ENCODE measurements at places on chromosomes 7 and 10. TPM values are rescaled to one million over a fixed set of nuclear protein-coding genes. Genes with fewer than 3 reads are reported as not detected.
A peak's percentile ranks its signal among the peaks of the same experiment; 100 is the strongest.

- peak; percentile 36 for DNase-seq
Measured at GRCh38 chr10:129707406-129708388, 240.7 kb downstream of the MGMT start.

GRCh38 chr7:80060218-80060806 lies 74.3 kb upstream of the GNAI1 start:
- peak; percentile 45 for DNase-seq

DNA sequence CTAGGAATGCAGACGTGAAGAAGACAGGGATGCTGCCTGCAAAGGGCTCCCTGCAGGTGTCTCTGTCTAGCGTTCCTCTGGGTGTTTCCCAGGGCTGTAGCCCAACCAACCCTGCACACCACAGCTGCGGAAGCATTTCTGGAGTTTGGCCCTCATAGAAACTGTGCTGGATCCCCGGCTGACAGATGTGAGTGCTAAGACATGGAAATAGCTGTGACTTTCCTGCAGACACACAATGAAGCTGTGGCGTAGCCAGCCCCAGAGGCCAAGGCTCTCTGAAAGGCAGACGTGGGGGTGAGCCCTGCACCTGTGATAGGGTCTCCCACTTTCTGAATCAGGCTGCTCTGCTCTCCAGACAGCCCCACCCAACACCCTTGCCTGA lies 44.8 kb downstream of the ADCYAP1R1 start:
- DNase-seq = no peak

The SPACDR gene
- 2.6 TPM for total RNA-seq

The POLR2J gene
- 36.9 TPM for total RNA-seq

The OPN4 gene
- total RNA-seq = not detected

The GNG11 gene
- total RNA-seq = 7.7 TPM

The ARHGEF5 gene
- 9.3 TPM for total RNA-seq

DNA sequence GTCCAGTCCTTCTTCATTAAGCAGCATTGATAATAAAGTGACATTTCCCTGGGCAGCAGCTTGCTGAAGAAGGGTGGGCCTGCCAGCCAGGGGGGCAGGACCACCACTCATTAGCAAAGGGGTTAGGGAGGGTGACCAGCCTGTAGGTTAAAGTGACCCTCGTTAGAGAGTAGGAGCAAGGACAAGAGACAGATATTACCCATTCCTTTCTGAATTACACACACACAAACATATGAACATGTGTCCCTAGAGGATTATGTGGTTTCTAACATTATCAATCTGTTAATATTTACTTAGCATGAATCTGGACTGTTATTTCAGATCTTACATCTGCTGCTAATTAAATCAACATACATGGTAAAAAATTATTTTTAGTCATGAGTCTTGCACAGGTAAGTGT lies 88.9 kb downstream of the CTTNBP2 start:
- no peak for DNase-seq

DNA sequence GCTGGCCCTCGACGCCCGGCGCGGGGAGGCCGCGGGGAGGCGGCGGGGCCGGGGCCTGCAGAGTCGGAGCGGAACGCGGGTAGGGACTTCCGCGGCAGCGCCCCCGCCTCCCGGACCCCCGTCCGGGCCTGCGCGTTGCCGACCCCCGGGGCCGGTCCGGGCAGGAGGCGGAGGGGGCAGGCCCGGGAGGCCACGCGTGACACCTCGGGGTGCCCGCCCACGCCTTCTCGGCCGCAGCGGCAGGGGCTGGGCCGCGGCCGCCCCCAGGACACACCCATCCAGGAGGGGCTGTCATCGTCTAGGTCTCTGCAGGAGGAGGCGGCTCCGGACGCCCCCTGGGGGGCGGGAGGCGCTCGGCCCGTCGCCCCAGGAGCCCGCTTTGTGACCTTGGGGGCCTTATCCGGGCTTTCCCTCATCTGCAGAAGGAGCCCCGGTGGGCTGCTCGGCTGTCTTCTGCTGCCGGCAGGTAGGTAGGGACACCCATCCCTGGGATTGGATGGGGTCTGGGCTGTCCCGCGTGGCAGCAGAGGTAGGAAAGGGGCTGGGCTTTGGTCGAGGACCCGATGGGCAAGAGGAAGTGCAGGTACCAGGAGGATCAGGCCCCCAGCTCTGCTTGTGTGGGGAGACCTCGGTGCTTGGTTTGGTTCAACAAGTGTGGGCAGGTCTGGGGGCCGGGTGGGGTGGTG lies 569 bp downstream of the ZNF316 start:
- DNase-seq = peak; percentile 6

DNA sequence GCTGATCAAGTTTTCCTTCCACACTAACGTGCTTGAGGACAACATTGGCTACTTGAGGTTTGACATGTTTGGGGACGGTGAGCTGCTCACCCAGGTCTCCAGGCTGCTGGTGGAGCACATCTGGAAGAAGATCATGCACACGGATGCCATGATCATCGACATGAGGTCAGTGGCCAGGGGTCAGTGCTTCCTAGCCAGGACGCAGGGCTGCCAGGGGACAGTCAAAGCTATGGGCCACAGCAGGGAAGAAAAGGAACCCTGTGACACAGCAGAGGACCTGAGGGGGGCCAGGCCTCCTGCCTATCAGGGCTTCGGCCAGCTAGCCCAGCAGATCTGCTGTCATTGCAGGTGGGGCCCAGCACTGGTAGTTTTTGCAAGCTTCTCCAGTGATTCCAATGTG lies 5.2 kb downstream of the RBP3 start:
- DNase-seq = no peak

The PPP1R3C gene
- 4.9 TPM for total RNA-seq

GRCh38 chr7:84469034-84469433 lies 274.4 kb upstream of the SEMA3A start:
- DNase-seq = peak; percentile 19

DNA sequence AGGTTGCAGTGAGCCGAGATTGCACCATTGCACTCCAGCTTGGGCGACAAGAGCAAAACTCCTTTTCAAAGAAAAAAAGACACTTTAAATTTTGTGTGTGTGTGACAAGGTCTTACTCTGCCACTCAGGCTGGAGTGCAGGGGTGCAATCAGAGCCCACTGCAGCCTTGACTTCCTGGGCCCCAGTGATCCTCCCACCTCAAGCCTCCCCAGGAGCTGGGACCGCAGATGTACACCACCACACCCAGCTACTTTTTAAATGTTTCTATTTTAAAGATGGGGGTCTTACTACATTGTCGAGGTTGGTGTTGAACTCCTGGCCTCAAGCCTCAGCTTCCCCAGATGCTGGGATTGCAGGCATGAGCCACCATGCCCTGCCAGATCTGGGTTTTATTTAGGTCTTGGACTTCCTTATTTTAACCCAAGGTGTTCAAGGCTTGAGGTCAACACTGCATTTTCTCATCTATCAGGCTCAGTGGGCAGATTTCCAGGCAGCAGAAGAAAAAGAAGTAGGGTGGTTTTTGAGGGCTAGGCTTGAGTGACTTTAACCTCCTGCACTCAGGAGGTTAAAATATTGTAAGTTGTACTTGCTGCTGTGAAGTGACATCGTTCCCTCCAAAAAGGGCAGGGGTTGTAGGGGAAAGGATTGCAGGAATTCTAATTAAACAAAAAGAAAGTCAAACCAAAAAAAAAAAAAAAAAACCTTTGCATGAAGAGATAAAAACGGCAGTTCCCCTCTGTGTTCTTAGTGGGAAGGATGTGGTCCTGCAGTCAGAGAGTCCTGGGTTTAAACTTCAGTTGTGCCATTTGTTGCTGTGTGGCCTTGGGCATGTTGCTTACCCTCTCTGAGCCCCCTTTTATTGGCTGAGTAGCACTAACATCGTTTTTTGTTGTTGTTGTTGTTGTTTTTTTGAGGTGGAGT lies 71.5 kb downstream of the CARD11 start:
- DNase-seq = no peak

DNA sequence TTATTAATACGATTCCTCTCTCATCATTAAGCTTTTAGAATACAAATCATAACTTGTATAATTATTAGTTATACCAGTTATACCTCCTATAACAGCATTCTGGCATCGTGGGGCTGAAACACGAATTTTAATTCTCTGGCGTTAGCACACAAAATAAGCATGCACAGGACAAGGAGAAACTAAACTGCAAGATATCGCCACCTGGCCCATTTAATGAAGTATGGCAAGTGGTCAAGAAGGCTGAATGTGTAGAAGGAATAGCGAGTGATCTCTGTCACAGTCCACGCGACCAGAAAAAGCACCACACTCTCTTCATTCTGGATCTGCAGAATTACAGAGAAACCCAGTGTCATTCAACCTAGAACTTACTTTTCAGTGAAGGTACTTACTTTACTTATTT lies 18.1 kb downstream of the HACD1 start:
- DNase-seq = peak; percentile 26

GRCh38 chr7:1555046-1555812 lies 776 bp downstream of the TMEM184A start:
- peak; percentile 71 for DNase-seq

The AKR1C4 gene
- not detected for total RNA-seq

DNA sequence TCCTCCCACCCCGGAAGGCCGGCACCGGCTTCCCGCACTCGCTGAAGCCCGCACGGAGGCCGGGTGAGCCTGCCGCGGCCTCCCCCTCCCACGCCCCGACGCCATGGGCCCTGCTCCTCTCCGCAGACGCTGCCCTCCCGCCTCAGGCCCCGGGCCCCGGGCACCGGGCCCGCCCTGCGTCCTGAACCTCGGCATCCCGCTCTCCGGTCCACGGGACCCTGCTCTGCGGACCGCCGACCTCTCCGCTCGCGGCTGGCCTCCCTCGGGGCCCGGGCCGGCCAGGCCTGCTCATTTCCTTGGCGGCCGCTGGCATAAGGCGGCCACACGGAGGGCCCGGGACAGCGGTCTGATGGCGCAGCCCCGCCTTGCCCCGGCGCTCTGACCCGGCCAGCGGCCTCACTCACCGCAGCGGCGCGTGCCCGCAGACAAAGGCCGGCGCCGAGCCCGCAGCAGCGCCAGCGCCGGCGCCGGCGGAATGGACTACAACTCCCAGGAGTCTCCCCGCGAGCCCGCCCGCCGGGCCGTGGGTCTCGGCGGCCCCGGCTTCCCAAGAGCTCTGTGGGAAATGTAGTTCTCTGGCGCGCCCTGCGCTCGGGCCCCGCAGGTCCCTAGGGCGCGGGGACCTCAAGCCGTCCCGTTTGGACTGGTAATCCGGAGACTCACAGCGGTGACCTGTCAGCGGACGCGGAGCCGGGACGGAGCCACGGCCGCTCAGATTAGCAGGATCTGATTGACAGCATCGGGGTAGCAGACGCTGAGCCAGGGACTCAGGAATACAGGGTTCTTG lies at the start of gene ZNF32:
Gene ZNF32, minus strand, starts transcription at position 484 of the 787 bp plus-strand sequence. CDS start 2,748 bp downstream, outside the sequence.
- DNase-seq = peak; percentile 67

DNA sequence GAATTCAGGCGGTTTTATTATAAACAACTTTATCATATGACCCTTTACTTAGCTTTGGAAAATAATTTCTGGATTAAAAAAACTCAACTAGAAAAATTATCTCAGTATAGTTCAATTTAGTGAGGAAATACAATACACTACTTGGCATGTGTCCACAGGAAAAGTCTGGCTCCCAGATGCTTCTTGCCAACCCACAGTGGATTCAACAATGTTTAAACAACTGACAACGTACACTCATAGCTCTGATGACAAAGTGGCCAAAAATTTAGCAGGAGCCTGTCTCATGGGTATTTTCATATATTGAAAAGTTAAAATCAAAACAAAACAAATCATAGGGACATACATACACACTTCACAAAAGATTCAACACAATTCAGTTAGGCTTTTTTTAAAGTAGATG lies 158.8 kb downstream of the SKAP2 start:
- DNase-seq = peak; percentile 90

DNA sequence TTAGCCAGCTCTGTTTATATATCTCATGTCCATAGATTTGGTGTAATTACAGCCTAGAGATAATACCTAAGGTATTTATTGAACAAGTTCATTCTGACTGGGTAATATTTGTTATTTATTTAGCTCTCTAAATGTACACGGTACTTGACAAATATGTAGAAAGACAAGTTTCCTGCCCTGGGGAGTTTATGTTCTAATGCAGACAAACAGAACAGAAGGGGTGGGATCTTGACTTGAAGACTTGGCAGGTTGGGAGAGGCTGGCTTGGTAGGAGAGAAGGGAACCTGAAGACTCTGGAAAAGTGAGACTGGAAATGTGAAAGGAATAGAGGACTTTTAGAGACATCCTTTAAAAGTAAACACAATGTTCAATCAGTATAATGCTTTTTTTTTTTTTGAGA lies 97.7 kb upstream of the CDK6 start:
- no peak for DNase-seq

GRCh38 chr10:98366062-98366530 lies 48.9 kb downstream of the PYROXD2 start:
- no peak for DNase-seq

The MYO1G gene
- total RNA-seq = 0.11 TPM

DNA sequence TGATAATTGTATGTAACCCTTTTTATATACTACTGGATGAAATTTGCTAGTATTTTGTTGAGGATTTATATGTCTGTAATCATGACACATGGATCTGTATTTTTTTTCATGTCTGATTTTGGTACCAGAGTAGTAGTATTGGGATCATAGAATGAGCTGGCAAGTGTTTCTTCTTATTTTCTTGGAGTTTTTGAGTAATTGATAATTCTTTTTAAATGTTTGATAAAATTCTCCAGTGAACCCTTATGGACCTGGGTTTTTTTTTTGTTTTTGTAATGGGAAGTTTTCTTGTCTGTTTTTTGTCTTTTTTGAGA lies 28.4 kb downstream of the ZNF33A start:
- DNase-seq = no peak

DNA sequence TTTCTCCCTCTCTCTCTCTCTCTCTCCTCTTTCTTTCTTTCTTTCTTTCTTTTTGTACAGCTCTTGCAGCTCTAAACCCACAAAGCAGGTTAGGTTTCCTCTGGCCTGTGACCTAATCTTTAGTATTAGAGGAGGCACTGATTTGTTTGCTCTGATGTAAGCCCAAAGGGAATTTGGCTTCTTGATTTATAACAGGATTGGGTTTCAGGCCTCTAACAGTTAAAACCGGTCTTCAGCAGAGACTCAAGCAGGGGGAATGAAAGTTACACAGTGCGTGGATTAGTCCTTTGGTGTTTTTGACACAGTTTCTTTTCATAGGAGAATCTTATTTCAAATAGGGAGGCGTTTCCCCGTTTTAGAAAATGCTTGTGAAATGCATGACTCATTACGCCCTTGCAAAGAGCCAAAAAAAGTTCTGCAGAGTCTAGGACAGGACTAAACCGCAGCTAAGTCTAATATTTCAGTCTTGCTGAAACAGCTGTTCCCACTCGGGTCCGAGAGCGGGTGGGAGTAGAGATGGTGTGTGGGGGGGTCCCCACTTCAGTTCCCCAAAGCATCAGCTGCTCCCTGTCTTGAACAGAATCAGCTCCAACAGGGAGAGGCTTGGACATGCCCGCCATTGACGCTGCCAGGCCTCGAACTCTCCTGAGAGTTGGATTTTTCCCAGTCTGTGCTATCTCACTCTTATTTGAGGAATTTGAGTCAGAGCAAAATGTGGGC lies 296.5 kb upstream of the PITRM1 start:
- DNase-seq = peak; percentile 96

DNA sequence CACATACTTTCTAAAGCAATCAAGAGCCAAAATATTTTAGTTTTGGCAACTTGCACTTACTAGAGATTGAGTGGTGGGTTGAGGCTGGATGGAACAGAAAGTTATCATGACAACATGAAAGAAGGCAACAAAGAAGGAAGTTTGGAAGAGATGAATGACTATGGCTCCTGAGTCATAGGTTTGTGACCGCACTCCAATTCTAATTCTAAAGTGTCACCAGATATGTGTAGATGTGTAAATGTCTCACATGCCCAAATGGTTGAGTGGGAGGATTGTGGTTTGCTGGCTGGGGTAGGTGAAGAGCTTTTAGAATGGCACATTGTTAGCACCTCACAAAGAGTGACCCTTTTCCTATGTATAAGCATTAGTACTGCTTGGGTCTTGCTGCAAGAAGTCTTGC lies 20.2 kb downstream of the TAS2R16 start:
- DNase-seq = peak; percentile 75

The BMPER gene
- 4.4 TPM for total RNA-seq

The C10orf62 gene
- not detected for total RNA-seq

- no peak for DNase-seq
Measured at GRCh38 chr7:86648169-86648568, 4.5 kb downstream of the GRM3 start.

The TLX1 gene
- not detected for total RNA-seq

Data from astrocyte (in vitro differentiated cells and primary cell).